ENCODE measurements at places on chromosomes 1 and 21. TPM values are rescaled to one million over a fixed set of nuclear protein-coding genes. Genes with fewer than 3 reads are reported as not detected.

IQGAP3 gene
- 17.2 TPM for total RNA-seq

EPHB2 gene
- total RNA-seq: 50.0 TPM

LPAR3 gene
- 0.15 TPM for total RNA-seq

SH2D1B gene
- total RNA-seq: not detected

FOXJ3 gene
- 15.0 TPM for total RNA-seq

NUP133 gene
- total RNA-seq: 35.0 TPM

KPNA6 gene
- 30.2 TPM for total RNA-seq

OR2T33 gene
- not detected for total RNA-seq

COL8A2 gene
- total RNA-seq: under 0.01 TPM

TMEM82 gene
- total RNA-seq: not detected

ISG15 gene
- 2,072 TPM for total RNA-seq

INKA2 gene
- 2.4 TPM for total RNA-seq

PRKAA2 gene
- 2.3 TPM for total RNA-seq

RNF223 gene
- not detected for total RNA-seq

RAB13 gene
- 37.4 TPM for total RNA-seq

CASQ1 gene
- total RNA-seq: not detected

OLIG1 gene
- not detected for total RNA-seq

FCER1A gene
- total RNA-seq: not detected

HFM1 gene
- 0.32 TPM for total RNA-seq

AMIGO1 gene
- 0.76 TPM for total RNA-seq

KRTAP7-1 gene
- not detected for total RNA-seq

SPATA1 gene
- 1.6 TPM for total RNA-seq

DPM3 gene
- 50.0 TPM for total RNA-seq

GUCA2B gene
- total RNA-seq: not detected

A3GALT2 gene
- not detected for total RNA-seq

REN gene
- not detected for total RNA-seq

CLEC20A gene
- total RNA-seq: not detected

GNAT2 gene
- not detected for total RNA-seq

PPIAL4G gene
- total RNA-seq: not detected

TMCO1 gene
- total RNA-seq: 98.2 TPM

LENEP gene
- not detected for total RNA-seq

TPR gene
- 65.0 TPM for total RNA-seq

VWA5B1 gene
- total RNA-seq: not detected

SPATA46 gene
- not detected for total RNA-seq

MEX3A gene
- 5.8 TPM for total RNA-seq

ARID1A gene
- total RNA-seq: 8.8 TPM

GPA33 gene
- not detected for total RNA-seq
